ENCODE measurements at places on chromosomes 2 and 18. TPM values are rescaled to one million over a fixed set of nuclear protein-coding genes. Genes with fewer than 3 reads are reported as not detected.

DNA sequence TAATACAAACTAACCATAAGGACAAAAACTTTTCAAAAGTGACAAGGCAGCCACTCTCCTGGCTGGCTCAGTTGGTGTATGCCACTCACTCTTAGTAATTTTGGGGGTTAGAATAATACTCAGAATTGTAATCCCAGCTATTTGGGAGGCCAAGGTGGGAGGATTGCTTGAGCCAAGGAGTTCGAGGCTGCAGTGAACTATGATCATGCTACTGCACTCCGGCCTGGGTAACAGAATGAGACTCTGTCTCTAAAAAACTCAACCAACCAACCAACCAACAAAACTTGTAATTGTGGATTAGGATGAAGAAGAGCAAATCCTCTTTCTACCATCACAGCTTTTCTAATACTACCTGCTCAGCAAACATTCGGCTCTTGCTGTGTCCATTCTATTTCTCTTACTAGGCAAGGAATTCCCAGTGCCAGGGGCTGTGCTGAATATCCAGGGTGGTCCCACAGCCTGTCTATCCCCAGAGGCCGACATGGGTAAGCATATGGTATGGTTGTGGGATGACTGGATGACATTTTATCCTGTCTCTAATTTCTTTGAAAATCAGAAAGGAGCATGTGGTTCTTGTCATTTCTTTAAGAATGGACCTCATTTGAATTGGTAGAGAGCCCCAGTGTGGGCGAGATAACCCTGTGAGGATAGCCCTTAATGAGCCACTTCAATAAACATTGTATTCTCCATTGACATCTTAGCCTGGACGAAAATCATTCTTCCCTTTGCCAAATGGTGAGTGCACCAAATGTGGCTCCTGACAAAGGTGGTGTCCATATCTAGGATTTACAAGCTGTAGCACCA lies 220.1 kb downstream of the MYCN start:
- no peaks in the 10 kb centered on the region for H3K4me1 ChIP-seq
- no peak overlapping the region for H3K4me3 ChIP-seq
- H3K36me3 ChIP-seq, result no peaks in the 10 kb centered on the region
- no peak overlapping the region for H3K27ac ChIP-seq
- H3K27me3 ChIP-seq, result no peaks in the 10 kb centered on the region

DNA sequence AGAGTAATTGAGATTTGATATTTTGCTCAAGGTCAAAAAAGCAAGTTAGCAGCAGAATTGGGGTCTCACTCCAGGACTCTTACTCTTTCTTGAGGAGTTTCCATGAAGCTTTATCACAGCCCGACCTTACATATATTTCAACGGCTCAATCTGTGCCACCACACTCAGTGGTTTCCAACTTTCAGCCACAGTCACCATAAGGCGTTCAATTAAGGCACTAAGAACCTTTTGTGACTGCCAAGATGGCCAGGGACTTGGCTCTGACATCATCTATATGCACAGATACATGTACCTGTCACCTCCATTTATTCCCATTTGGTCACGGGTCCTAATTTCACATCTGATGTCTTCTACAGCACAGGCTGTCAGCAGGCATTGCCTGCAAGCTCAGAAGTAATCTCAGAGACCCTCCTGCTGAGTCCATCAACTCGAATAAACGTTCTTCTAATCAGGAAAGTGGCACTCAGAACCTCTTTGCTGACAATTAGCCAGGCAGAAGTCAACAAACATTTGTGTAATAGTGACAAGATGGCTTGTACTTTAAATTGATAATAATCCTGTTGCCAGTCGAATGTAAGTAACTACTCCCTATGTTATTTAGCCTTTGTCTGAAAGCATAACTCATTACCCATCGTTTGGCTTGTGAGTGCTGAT lies 16.1 kb downstream of the DYTN start:
- H3K36me3 ChIP-seq, result no peaks in the 10 kb centered on the region
- no peaks in the 10 kb centered on the region for H3K4me1 ChIP-seq
- H3K27me3 ChIP-seq, result no peaks in the 10 kb centered on the region
- no peak overlapping the region for H3K4me3 ChIP-seq
- no peak for DNase-seq
- no peak overlapping the region for H3K27ac ChIP-seq

GRCh38 chr18:51739044-51739666 lies 541.7 kb upstream of the MEX3C start:
- no peak overlapping the region for H3K4me3 ChIP-seq
- H3K36me3 ChIP-seq, result no peaks in the 10 kb centered on the region
- no peaks in the 10 kb centered on the region for H3K4me1 ChIP-seq
- H3K27me3 ChIP-seq, result no peaks in the 10 kb centered on the region
- no peak for DNase-seq

DNA sequence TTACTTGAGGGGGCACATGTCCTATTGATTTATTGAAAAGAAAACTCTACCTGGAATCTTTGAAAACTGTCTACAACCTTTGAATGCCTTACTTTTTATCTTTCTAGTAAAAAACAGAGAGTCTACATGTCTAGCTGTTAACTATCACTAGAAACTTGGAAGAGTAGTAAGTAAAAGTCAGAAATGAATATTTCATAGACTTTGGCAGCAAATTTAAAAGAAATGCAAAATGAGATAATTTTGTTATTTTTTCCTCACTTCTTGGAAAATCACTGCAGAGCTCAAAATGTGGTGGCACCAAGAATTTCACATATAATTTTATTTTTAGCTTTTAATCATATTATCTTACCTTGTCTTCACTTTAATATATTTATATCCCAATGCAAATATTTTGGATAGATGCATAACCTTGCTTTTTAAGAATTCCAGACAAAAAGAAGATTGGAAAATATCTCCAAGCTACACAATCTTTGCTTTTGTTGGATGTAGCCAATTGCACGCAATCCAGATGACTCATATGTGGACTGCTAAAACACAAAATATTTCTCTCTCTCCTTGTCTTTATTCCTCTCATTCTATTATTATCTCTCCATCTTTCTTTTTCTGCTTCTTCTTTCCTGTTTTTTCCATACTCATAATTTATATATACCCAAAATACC lies 92.2 kb upstream of the DSEL start:
- no peak overlapping the region for H3K4me3 ChIP-seq
- H3K36me3 ChIP-seq, result no peaks in the 10 kb centered on the region
- peak; percentile 76 for DNase-seq
- H3K4me1 ChIP-seq, result peaks cover 7% of the 10 kb centered on the region

SLC9A4 gene
- 0.07 TPM for total RNA-seq

GRCh38 chr18:63476668-63477067 lies at the start of gene SERPINB5:
Gene SERPINB5, plus strand, starts transcription at chr18:63476958. Its CDS starts 7,471 bp downstream, at chr18:63484429.
- no peak for DNase-seq
- H3K4me1 ChIP-seq, result no peaks in the 10 kb centered on the region
- no peaks in the 10 kb centered on the region for H3K36me3 ChIP-seq
- no peak within 1 kb of the TSS for H3K27ac ChIP-seq

DNA sequence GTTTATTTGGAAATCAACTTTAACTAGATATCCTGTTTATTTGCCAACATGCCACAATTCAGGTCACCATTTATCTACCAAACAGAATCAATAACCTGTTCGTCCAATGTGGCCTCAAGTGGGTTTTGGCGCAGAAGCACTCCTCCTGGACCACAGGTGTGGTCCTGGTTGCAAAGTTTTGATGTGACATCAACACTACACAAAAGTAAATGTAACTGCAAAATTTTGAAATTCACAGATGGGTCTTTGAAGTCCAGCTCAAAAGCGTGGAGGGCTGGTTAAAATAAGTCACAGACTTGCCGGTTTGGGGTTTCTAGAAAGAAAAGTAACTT lies 474 bp upstream of the GCA start:
- DNase-seq, result no peak
- H3K4me1 ChIP-seq, result no peaks in the 10 kb centered on the region
- no peaks in the 10 kb centered on the region for H3K36me3 ChIP-seq
- no peak overlapping the region for H3K27ac ChIP-seq

GRCh38 chr2:174985614-174986013 lies 19.6 kb downstream of the CHN1 start:
- no peak overlapping the region for H3K4me3 ChIP-seq
- H3K27me3 ChIP-seq, result no peaks in the 10 kb centered on the region
- no peaks in the 10 kb centered on the region for H3K4me1 ChIP-seq
- no peak overlapping the region for H3K27ac ChIP-seq

DNA sequence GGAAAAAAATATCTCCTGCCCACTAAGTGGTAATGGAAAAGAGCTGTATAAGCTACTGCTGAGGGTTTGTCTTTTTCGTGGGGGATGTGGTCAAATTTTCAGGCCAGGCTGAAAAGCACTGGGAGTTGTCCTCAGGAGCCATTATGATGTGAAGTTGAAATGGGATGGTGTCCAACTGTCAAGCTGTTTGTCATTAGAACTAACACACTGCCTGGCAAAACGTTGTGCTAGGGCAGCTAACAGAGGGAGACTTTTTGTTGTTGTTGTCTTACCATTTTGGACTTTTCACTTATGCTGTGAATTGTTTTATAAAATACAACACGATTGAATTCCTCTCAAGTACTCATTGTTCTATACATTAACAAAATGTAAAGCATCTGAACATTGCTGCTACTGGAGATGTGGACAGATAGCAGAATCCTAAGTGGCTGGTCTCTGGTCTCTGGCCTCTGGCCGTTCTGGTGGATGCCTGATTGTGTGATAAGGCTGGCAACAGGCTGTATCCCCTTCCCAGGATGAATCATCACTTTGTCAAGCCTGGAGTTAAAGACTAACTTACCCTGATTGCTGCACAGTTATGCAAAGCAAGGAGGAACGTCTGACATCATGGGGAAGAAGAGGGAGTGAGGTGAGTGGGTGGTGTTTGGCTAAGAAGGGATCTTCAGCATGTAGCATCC lies 2.3 kb downstream of the MYO1B start:
- H3K4me3 ChIP-seq, result peak overlapping the region; percentile 81
- H3K36me3 ChIP-seq, result peaks cover 2% of the 10 kb centered on the region
- H3K4me1 ChIP-seq, result peaks cover 47% of the 10 kb centered on the region
- H3K27ac ChIP-seq, result peak overlapping the region; percentile 92
- peak; percentile 98 for DNase-seq
- no peaks in the 10 kb centered on the region for H3K27me3 ChIP-seq

GAD1 gene
- 4.7 TPM for total RNA-seq

MROH2A gene
- not detected for total RNA-seq

- H3K36me3 ChIP-seq, result no peaks in the 10 kb centered on the region
- no peak overlapping the region for H3K4me3 ChIP-seq
- DNase-seq, result no peak
- H3K27ac ChIP-seq, result no peak overlapping the region
- H3K4me1 ChIP-seq, result no peaks in the 10 kb centered on the region
Observed at GRCh38 chr2:56444339-56444738, 260.5 kb downstream of the CCDC85A start.

- no peaks in the 10 kb centered on the region for H3K36me3 ChIP-seq
- DNase-seq, result no peak
- no peaks in the 10 kb centered on the region for H3K27me3 ChIP-seq
- no peak overlapping the region for H3K4me3 ChIP-seq
Observed at GRCh38 chr2:41896186-41896846, 151.5 kb upstream of the PKDCC start.

DNA sequence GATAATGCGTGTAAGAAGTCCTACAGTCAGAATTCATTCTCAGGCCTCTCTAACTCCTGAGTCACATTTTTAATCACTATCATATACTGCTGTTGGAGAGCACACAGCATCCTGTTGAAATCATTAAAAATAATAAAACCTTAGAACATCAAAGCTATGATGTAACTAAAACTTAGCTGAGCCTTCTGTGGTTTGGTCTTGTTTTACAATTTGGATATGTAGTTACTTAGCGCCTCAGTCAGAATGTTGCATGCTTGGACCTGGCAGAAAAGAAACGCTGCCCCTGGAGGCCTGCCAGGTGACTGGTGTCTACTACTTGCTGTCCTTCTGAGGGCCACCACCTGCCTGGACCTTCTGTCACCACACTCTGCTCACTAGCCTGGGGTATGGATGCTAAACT lies 261.1 kb upstream of the RASGRP3 start:
- H3K4me1 ChIP-seq, result peaks cover 74% of the 10 kb centered on the region
- DNase-seq, result peak; percentile 97
- no peaks in the 10 kb centered on the region for H3K27me3 ChIP-seq
- peaks cover 4% of the 10 kb centered on the region for H3K36me3 ChIP-seq

TXNDC2 gene
- total RNA-seq, result 0.07 TPM

DNA sequence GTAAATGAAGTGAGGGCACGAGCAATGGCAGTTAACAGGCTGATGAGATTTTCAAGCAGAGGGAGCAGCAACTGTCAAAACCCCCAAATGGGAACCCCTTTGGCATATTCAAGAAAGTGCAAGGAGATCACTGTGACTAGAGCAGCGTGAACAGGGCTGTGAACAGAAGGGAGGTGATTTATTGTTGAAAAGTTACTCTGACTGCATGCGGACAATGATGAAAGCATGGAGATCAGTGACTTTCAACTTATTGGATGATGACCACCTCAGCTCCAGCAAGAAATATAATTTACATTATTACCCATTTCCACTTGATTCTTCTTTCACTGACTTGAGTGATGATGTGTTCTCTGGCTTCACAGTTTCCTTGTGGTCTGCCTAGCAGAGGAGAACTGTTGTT lies 187.8 kb upstream of the BOD1L2 start:
- DNase-seq, result no peak
- no peak overlapping the region for H3K27ac ChIP-seq
- no peaks in the 10 kb centered on the region for H3K27me3 ChIP-seq
- no peaks in the 10 kb centered on the region for H3K4me1 ChIP-seq

GRCh38 chr18:56910967-56911366 lies 235.9 kb upstream of the BOD1L2 start:
- H3K27ac ChIP-seq, result no peak overlapping the region
- no peaks in the 10 kb centered on the region for H3K27me3 ChIP-seq
- H3K36me3 ChIP-seq, result no peaks in the 10 kb centered on the region
- no peak overlapping the region for H3K4me3 ChIP-seq
- H3K4me1 ChIP-seq, result no peaks in the 10 kb centered on the region

GRCh38 chr18:55672574-55673361 lies 84.8 kb upstream of the TCF4 start:
- H3K4me1 ChIP-seq, result no peaks in the 10 kb centered on the region
- H3K4me3 ChIP-seq, result no peak overlapping the region
- H3K27me3 ChIP-seq, result no peaks in the 10 kb centered on the region

DNA sequence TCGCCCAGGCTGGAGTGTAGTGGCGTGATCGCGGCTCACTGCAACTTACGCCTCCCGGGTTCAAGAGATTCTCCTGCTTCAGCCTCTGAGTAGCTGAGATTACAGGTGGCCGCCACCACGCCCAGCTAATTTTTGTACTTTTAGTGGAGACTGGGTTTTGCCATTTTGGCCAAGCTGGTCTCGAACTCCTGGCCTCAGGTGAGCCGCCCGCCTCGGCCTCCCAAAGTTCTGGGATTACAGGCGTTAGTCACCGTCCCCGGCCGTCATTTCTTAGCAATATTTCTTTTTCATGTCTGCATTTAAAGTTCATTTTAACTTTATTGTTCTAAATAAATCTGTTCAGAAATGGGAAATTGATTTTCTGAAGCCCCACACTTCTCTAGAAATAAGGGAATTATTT lies 597.3 kb upstream of the DDX18 start:
- H3K4me3 ChIP-seq, result no peak overlapping the region
- no peak for DNase-seq
- no peaks in the 10 kb centered on the region for H3K4me1 ChIP-seq
- no peaks in the 10 kb centered on the region for H3K36me3 ChIP-seq
- H3K27ac ChIP-seq, result no peak overlapping the region
- no peaks in the 10 kb centered on the region for H3K27me3 ChIP-seq

Data from astrocyte (in vitro differentiated cells and primary cell).